ENCODE measurements at places on chromosomes 3 and 15.

GRCh38 chr15:71386448-71387236 lies 271.4 kb downstream of the THSD4 start:
- DNase-seq, result peak; percentile 15

DNA sequence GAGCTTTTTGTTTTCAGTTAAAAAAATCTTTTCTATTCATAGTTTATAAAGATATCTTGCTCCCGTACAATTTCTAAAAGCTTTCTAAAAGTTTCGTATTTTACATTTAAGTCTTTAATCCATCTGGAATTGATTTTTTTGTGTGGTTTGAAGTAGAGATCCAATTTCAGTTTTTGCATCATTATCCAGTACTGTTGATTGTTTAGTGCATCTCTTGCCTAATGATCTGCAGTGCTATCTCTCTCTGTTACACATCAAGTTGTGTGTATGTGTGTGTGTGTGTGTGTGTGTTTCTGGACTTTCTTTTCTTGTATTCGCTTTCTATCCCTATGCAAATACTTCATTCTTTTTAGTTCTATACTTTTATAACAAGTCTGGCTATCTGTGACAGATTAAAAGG lies 605.8 kb upstream of the DPPA4 start:
- DNase-seq, result no peak

GRCh38 chr15:49462232-49462844 lies 39.3 kb downstream of the FGF7 start:
- DNase-seq, result no peak

DNA sequence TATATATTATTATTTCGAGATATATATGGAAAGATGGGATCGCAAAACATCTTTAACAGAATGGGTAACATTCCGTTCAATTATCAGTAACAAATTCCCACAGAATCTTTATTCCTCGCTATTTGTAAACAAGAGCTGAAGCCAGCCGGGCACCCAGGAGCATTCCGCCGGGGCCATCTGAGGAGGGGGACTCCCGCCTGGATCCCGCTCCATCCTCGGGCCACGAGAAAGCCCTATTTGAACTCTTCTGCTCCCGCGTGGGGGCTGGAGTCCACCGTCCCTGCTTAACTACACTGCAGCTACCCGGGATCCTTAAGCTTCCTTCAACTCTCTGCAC lies 687 bp downstream of the GPR176 start:
- DNase-seq, result no peak

DNA sequence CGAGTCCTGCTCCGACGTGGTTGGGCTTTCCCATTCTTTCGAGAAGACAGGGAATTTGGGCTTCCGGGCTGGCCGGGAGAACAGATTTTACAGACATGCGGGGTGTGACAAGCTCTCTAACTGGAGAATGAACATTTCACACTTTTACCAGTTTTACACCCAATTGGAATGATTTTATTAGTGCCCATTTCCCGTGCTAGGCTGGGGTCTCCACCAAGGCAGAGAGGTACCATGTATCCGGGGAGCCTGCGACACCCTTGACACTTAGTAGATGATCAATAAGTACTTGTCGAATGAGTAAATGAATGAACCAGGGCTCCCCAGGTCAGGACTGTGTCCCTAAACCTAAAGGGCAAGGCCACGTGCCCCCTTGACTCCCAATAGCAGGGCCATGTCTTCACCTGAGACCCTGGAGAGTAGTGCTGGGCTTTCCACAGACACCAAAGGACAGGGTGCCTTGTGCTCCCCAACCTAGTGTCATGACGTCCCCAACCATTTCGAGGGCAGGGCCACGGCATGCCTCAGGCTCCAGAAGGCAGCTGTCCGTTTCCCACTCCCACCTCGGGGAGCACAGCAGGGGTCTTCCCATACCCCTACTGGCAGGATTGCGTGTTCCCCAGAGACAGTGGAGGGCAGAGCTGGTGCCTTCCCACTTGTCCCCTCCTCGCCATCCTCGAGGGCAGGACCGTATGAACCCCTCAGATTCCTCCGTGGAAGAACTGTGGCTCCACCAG lies 679 bp upstream of the MYD88 start:
- peak; percentile 21 for DNase-seq

- DNase-seq, result no peak
Observed at GRCh38 chr3:186386883-186387560, 25.0 kb upstream of the DGKG start.

DNA sequence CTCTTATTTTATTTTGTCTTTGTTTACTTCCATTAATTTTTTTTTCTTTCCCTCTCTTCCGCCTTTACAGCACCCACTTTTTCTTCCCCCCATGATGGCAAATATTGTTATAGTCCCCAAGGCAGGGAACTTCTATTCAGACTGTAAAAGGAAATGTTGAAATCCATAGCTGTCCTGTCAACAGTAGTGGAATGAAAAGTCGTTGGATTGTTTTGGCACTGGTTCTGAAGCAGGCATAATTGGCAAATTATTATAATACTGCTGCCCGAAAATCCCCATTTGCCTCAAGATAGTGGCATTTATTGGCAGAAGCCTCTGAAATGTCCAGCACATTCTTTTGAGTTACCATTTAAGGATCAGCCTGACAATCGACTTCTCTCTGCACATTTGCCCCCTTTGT lies 150.6 kb downstream of the TPRG1 start:
- no peak for DNase-seq

DNA sequence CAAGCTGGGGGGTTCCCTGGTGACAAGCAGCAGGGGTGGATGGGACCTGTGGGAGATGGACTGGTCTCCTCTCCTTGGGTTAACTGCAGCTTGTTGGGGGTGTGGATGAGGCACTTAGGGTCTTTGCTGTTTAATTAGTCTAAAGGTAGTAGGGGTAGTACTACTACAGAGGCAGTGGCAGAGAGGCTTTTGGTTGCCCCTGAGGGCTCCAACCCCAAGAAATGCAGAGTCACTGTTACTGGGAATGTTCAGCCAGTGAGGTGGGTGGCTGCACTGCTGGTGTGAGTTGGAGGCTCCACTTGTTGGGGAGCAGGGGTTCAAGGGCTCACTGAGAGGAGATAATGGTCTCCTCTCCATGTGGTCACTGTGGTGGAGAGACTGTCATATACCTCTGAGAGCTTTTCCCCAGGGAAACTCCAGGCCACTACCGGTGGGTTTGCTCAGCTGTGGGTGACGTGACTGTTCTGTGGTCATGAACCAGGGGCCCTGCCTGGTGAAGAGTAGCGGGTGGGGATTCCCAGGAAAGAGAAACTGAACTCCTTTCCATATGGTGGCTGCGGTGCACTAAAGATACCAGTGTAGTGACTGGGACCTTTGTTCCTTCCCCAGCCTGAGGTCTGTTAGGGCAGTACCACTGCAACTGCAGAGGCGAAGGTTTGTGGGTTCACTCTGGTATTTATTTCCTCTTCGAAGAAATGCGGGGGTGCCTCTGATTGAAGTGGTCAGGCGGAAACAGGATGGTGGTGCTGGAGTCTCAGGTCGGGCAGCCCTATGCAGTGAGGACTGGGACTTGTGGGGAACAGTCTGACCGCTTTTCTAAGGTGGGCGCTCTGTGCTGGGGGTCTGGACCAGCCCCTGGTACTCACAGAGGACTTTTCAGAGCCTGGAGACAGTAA lies 68.9 kb upstream of the TNFSF10 start:
- no peak for DNase-seq

GRCh38 chr15:51160484-51160883 lies 65.8 kb upstream of the TNFAIP8L3 start:
- DNase-seq, result no peak

GRCh38 chr15:34084086-34084485 lies 17.6 kb downstream of the EMC7 start:
- DNase-seq, result no peak

- no peak for DNase-seq
Observed at GRCh38 chr3:189625071-189625470, 6.1 kb upstream of the TP63 start.

GRCh38 chr15:57158997-57159668 lies 217.2 kb upstream of the CGNL1 start:
- no peak for DNase-seq

DNA sequence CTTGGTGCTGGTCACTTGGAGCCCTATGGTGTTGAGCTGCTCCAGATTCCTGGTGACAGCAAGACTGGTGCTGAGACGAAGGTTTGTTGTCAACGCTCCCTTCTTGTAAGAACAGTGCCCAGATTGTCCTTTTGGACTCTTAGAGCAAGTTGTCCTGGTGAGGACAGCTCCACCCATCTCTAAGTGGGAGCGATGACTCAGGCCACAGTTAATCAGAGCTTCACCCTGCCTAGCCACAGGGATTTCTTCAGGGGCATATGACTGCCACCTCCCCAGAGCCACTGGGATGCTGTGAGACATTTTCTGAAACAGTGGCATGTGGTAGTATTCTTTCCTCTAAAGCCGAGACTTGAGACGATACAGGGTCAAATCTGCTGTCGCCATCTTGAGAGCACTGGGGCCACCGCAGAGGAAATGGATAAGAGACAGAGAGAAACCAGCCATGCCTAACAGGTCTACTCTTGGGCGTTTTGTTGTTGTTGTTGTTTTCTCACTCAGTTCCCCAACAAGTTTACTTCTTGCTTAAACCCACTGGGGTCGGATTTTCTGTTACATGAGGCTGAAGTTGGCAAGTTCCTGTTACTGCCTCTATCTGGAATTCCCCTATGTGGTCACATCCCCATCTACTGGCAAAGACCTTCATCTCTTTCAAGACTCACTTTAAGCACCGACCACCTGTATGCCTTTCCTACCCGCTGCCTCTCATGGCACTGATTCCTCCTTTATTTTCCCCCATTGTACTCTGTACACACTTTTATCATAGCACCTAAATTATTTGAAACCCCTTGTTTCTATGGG lies 16.0 kb upstream of the PCOLCE2 start:
- no peak for DNase-seq

- DNase-seq, result no peak
Observed at GRCh38 chr3:54858093-54858785, 69.6 kb downstream of the LRTM1 start.

GRCh38 chr3:163953526-163953925 lies 1124.8 kb downstream of the SI start:
- DNase-seq, result no peak

DNA sequence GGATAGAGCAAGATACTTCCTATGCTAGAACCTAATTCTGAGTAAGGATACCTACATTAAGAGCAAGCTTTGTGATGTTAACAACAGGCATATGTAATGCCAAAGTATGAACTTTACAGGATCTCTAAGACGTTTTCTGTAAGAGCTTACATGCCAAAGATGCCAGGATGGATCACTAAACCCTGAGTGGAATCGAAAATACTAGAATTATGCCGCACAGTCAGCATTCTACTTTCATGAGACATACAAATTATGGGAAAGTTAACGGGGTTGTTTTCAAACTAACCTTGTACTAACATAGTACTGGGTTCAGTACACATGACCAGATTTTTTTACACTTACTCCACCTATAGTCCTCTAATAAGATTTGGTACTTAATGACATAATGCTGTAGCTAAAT lies 55.1 kb downstream of the AAGAB start:
- DNase-seq, result no peak

DNA sequence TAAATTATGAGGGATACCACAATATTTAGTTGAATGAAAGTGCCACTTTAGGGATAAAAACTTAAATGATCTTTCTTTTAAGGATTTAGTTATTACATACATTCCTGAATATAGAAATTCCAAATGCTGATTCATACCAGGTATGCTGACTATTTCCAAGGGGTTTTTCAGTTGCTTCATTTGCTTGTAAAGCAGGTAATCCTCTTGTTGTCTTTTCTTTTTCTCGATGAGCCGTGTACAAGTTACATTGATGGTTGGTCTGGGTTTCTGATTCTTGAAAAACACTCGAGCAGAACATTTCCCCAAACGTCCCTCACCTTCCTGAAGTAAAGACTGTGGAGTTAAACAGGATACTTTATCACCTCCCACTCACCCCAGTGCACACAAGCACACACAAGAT lies 21.7 kb downstream of the RARRES1 start:
- DNase-seq, result no peak

- DNase-seq, result no peak
Observed at GRCh38 chr15:57565311-57565710, 26.4 kb upstream of the MYZAP start.

- DNase-seq, result no peak
Observed at GRCh38 chr15:101349047-101349951, 54.3 kb upstream of the SNRPA1 start.

DNA sequence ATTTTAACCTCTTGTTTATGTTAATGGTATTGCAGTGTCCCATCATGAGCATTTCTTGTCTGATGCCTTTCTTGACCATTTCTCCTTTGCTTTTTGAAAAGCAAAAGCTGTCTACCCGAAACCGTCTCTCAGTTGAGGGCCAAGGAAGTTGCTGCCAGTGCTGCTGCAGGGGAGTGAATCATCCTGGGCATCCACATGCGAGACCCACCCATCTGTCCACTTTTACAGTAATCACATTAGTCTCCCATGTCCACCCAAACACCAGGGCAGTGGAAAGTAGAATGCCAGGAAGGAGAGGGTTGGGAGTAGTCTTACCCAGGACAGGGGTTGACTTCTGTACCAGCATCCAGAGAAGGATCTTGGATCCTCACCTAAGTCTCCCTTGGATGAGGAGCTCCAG lies 48.6 kb upstream of the TEX264 start:
- no peak for DNase-seq

- DNase-seq, result no peak
Observed at GRCh38 chr3:184765047-184765729, 46.8 kb upstream of the VPS8 start.

GRCh38 chr3:71513081-71513480 lies 70.4 kb downstream of the FOXP1 start:
- no peak for DNase-seq

GRCh38 chr3:4407941-4408340 lies 59.1 kb downstream of the SUMF1 start:
- DNase-seq, result no peak

DNA sequence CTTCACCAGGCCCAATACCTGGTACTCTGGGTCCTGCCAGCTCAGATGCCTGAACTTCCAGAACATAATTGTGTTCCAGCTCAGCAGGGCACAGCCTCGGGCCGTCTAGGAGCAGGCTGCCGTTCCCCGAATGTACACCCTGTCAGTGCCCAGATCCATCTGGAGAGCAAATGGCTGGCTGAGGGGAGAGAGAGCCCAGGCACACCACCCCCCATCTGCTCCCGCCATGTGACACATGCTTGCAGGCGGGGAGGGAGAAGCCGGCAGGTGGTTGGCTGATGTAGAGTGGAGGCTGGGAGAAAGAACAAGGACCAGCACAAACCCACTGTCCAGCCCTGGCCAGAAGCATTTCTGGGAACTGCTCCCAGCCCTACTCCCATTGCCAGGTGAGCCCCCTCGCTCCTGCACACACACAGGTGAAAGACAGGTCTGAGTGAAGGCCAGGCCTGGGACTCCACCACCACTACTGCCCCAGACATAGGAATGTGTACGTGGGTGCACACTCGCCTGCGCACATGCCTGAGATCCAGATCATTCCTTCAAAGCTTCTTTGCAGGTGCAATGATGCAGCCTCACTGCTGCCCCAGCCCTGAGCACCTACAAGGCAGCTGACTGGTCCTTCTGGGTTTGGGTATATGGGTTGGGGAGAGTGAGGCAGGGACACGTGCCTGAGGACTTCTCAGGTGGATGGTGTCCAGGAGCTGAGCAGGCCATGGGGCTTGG lies 53.5 kb downstream of the SEMA5B start:
- no peak for DNase-seq

- no peak for DNase-seq
Observed at GRCh38 chr3:80097674-80098073, 329.9 kb upstream of the ROBO1 start.

All from neuronal stem cell (in vitro differentiated cells).